ENCODE measurements at places on chromosomes 1 and 21.

- DNase-seq: no peak
These were observed 13.9 kb downstream of the SH3BP5L start for GRCh38 chr1:248811514-248812490.

- DNase-seq: no peak
These were observed 34.0 kb upstream of the SLC19A1 start for GRCh38 chr21:45575993-45576837.

GRCh38 chr1:111882559-111882958, 106.9 kb downstream of the KCND3 start:
- DNase-seq: no peak

DNA sequence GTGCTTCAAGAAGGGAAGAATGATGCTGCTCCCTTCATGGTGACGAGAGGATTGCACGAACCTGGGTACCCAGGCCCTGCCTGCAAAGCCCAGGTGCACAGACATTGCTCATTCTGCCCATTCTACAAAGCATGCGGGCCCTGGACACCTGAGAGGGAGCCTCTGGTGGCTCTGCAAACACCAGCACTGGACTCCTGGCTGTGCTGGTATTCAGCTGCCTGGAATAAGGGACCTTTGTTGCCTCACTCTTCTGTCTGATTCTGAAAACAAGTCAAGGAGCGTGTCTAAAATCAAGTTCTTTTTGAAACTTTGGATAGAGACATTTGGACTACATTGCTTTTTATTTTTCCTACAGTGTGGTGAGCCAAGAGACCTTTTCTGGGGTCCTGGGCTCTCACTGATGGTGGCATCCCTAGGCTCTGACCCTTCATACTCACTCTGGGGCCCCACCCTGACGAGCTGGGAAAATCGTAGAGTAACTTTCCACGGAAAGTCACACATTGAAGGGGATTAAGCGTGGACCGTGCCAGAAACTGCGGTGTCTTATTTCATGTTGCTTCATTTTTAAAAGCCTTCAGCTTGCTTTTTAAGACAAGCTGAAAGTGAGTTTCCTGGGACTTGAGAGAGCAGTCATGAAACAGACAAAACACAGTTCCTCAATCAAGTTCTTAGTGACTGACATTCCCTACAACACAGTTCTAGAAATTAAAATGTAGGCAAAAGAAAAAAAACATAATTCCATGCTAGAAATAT, 24.0 kb downstream of the ABCA4 start:
- no peak for DNase-seq
